ENCODE measurements at places on chromosomes 12 and 14. TPM values are rescaled to one million over a fixed set of nuclear protein-coding genes. Genes with fewer than 3 reads are reported as not detected.

The CCER1 gene
- not detected for total RNA-seq

The CATSPERB gene
- total RNA-seq: 0.11 TPM

The NPAS3 gene
- not detected for total RNA-seq

The SLC7A8 gene
- total RNA-seq: 6.7 TPM

The HOXC12 gene
- not detected for total RNA-seq

The LRTM2 gene
- not detected for total RNA-seq

The UNG gene
- total RNA-seq: 38.6 TPM

DNA sequence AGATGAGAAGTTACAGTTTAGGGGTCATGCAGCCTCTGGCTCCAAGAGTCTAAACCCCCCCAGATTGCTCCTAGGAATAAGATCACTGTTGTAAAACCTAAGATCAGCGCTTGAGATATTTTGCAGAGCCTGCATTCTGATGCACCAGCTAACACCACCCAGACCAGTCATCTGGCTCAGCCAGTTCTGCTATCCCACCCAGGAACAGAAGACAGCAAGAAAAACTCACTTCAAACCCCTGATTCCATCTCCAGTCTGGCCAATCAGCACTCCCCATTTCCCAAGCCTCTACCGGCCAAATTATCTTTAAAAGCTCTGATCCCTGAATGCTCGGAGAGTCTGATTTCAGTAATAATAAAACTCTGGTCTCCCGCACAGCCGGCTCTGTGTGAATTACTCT, 158.6 kb downstream of the ZNF664 start:
- peaks cover 5% of the 10 kb centered on the region for H3K27me3 ChIP-seq
- no peak for DNase-seq
- H3K4me3 ChIP-seq: no peak overlapping the region
- H3K4me1 ChIP-seq: no peaks in the 10 kb centered on the region
- no peak overlapping the region for H3K27ac ChIP-seq

GRCh38 chr14:83706231-83706954, 1823.6 kb upstream of the FLRT2 start:
- H3K36me3 ChIP-seq: no peaks in the 10 kb centered on the region
- no peak overlapping the region for H3K4me3 ChIP-seq
- H3K27me3 ChIP-seq: no peaks in the 10 kb centered on the region
- H3K27ac ChIP-seq: no peak overlapping the region
- H3K4me1 ChIP-seq: no peaks in the 10 kb centered on the region

DNA sequence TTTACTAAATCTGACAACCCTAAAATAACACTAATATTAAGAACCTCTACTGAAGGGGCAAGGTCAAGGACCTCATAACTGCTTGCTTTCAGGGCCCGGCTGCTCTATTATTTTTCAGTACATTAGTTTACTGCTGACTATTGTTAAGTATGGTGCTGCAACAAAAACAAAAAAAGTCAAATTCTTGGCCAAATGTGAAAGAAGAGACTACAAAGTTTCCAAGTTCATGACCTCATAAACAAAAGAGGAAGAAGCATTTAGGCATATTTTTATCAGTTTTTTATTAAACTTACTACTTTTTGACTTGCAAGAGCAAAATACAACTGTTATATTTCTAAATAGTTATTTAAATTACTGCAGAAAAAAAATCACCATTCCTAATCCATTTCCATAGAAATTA, 109.8 kb upstream of the GPHB5 start:
- H3K4me3 ChIP-seq: no peak overlapping the region
- H3K27ac ChIP-seq: no peak overlapping the region
- no peaks in the 10 kb centered on the region for H3K27me3 ChIP-seq

DNA sequence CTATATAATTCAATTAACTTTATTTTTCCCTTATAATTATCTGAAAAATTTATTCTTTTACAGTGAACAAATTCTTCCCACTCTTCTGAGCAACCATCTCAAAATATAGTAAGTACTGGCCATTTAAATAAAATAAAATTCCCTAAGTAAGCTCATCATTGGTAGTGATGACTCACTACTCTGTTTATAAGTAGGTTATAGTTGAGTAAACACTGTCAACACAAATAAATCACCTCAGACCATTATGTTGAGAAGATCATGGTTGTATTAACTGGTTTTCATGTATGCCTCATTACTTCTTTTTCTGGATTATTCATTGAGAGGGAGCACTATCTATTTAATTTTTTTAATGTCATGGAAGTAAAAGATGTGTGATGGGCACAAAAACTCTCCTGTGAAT, 220.5 kb downstream of the SEC23A start:
- H3K4me3 ChIP-seq: no peak overlapping the region
- H3K27me3 ChIP-seq: peaks cover 16% of the 10 kb centered on the region
- no peak overlapping the region for H3K27ac ChIP-seq
- DNase-seq: peak; percentile 4
- no peaks in the 10 kb centered on the region for H3K36me3 ChIP-seq
- H3K4me1 ChIP-seq: no peaks in the 10 kb centered on the region

DNA sequence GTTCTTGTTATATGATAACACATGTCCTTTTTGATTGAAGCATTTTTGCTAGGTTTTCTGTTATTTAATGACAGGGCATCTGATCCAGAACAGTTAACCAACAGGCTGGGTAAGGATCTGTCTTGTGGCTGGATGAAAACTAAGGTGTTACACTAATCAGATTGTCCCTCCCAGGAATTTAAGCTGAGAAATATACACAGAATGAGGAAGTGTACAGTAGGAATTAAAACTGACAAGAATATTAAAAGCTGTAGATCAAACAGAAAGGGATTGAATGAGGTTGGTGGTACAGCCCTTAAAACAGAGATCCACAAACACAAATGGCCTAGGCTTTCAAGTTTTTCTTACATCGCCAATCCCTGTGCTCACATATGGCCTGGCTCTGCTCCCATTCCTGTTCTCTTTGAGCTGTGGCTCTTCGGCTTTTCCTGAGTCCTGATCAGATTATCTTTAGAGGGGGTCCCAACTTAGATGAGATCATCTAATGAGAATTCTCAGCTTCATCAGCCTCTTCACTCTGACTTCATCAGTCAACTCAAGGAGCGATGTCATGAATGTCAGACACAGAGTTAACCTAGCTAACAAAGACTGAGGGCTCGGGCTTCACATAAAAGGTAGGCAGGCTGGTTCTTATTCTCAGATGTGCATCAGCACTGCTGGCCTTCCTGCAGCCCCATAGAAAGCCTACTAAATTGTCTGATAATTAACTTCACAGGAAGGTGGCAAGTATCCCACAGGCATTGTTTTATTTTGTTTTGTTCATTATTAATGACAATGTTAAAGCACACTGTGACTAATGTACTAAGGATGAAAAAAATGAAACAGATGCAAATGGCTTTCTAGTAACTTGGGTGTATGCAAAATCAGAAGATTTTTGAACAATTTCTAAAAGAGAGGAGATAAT, 11.4 kb downstream of the PYGL start:
- H3K27me3 ChIP-seq: no peaks in the 10 kb centered on the region
- peaks cover 45% of the 10 kb centered on the region for H3K4me1 ChIP-seq
- no peak overlapping the region for H3K27ac ChIP-seq

- peak; percentile 88 for DNase-seq
- H3K27ac ChIP-seq: peak overlapping the region; percentile 22
- no peaks in the 10 kb centered on the region for H3K36me3 ChIP-seq
Observed at GRCh38 chr12:88650715-88651114, 70.4 kb upstream of the KITLG start.

GRCh38 chr14:68308726-68309520, 483.9 kb downstream of the ZFP36L1 start:
- no peak overlapping the region for H3K4me3 ChIP-seq
- peak; percentile 10 for DNase-seq
- H3K27ac ChIP-seq: no peak overlapping the region
- no peaks in the 10 kb centered on the region for H3K36me3 ChIP-seq
- H3K4me1 ChIP-seq: peaks cover 11% of the 10 kb centered on the region

- no peaks in the 10 kb centered on the region for H3K36me3 ChIP-seq
- H3K4me1 ChIP-seq: peaks cover 34% of the 10 kb centered on the region
- DNase-seq: no peak
- H3K4me3 ChIP-seq: no peak overlapping the region
- no peaks in the 10 kb centered on the region for H3K27me3 ChIP-seq
Observed at GRCh38 chr14:61645247-61645646, 50.1 kb upstream of the HIF1A start.

DNA sequence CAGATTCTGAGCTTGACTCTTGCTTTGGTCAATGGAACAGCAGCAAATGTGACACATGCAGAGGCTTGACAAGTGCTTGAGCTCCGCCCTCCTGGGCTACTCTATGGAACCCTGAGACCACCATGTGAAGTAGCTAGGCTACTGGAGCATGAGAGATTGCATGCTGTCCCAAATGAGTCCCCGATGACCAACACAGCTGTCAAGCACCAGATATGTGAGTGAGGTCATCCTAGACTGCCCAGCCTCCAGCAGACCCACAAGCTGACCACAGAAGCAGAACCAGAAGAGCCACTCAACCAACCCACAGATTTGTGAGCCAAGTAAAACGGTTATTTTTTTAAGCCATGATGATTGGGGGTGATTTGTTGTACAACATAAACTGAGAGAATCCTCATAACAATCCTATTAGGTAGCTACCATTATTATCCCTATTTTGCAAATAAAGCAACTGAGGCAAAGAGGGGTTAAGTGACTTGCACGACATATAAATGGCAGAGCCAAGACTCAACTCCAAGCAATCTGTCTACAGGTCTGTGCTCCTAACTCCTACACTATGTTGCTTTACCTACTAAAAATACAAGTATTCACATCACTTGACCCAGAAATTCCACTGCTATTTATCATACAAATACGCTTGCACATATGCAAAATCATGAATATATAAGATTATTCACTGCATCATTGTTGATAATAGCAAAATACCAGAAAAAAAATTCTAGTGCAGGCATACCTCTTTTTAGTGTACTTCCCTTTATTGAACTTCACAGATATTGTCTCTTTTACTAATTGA, 136.2 kb downstream of the NDUFA12 start:
- H3K27ac ChIP-seq: no peak overlapping the region
- H3K36me3 ChIP-seq: no peaks in the 10 kb centered on the region
- H3K27me3 ChIP-seq: peaks cover 38% of the 10 kb centered on the region
- no peaks in the 10 kb centered on the region for H3K4me1 ChIP-seq

DNA sequence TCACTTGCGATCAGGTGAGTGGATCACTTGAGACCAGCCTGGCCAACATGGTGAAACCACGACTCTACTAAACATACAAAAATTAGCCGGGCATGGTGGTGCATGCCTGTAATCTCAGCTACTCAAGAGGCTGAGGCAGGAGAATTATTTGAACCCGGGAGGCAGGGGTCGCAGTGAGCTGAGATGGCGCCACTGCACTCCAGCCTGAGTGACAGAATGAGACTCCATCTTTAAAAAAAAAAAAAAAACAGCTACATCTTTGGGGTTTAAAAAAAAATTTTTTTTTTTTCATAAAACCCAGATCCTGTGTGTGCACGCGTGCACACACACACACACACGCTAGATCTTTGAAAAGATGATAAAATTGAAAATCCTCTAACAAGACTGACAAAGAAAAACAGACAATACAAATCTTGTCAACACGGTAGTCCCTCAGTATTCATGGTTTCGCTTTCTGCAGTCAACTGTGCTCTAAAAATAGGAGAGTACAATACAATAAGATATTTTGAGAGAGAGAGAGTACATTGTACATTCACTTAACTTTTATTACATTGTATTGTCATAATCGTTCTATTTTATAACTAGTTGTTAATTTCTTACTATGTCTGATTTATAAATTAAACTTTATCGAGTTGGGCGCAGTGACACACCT, 295.3 kb upstream of the RGS6 start:
- peaks cover 29% of the 10 kb centered on the region for H3K36me3 ChIP-seq
- H3K4me1 ChIP-seq: no peaks in the 10 kb centered on the region
- H3K27me3 ChIP-seq: no peaks in the 10 kb centered on the region
- no peak overlapping the region for H3K27ac ChIP-seq
- no peak overlapping the region for H3K4me3 ChIP-seq

- peaks cover 21% of the 10 kb centered on the region for H3K4me1 ChIP-seq
- H3K36me3 ChIP-seq: no peaks in the 10 kb centered on the region
- H3K27me3 ChIP-seq: no peaks in the 10 kb centered on the region
- no peak overlapping the region for H3K27ac ChIP-seq
Observed at GRCh38 chr12:90510948-90511347, 444.0 kb downstream of the CCER1 start.

- H3K27me3 ChIP-seq: no peaks in the 10 kb centered on the region
- H3K27ac ChIP-seq: no peak overlapping the region
- peaks cover 8% of the 10 kb centered on the region for H3K36me3 ChIP-seq
- no peak overlapping the region for H3K4me3 ChIP-seq
Observed at GRCh38 chr14:34817768-34818167, 57.4 kb downstream of the BAZ1A start.

GRCh38 chr14:54275997-54276725, 120.6 kb upstream of the CDKN3 start:
- no peaks in the 10 kb centered on the region for H3K27me3 ChIP-seq
- H3K4me1 ChIP-seq: no peaks in the 10 kb centered on the region
- no peak overlapping the region for H3K27ac ChIP-seq
- H3K36me3 ChIP-seq: no peaks in the 10 kb centered on the region

GRCh38 chr14:23057757-23058653, 685 bp upstream of the CDH24 start:
- no peaks in the 10 kb centered on the region for H3K27me3 ChIP-seq
- H3K4me1 ChIP-seq: peaks cover 24% of the 10 kb centered on the region
- DNase-seq: peak; percentile 89
- H3K4me3 ChIP-seq: peak overlapping the region; percentile 72
- peak overlapping the region; percentile 39 for H3K27ac ChIP-seq

- no peaks in the 10 kb centered on the region for H3K27me3 ChIP-seq
Observed at GRCh38 chr12:75483431-75483830, 2.9 kb downstream of the GLIPR1 start.

GRCh38 chr14:104444159-104445030, 135.2 kb upstream of the C14orf180 start:
- H3K4me1 ChIP-seq: no peaks in the 10 kb centered on the region
- no peaks in the 10 kb centered on the region for H3K27me3 ChIP-seq
- H3K4me3 ChIP-seq: no peak overlapping the region
- no peak overlapping the region for H3K27ac ChIP-seq

GRCh38 chr12:84874125-84874824, 38.3 kb downstream of the SLC6A15 start:
- no peaks in the 10 kb centered on the region for H3K36me3 ChIP-seq
- no peaks in the 10 kb centered on the region for H3K27me3 ChIP-seq
- no peaks in the 10 kb centered on the region for H3K4me1 ChIP-seq

DNA sequence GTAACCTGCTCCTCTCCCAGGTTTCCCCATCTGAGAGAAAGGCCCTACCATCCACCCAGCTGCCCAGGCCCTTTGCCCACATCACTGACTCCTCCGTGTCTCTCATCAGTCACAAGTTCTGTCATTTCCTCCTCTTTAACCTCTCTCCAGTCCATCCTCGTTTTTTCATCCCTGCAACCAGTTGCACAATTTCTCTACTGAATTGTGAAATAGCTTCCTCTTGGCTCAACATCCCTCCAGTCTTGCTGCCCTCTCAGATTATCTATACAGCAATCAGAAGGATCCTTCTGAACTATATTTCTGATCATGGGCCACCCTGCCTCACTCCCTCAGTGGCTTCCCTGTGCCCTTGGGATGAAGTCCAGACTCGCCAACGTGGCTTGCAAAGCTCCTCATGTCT, 6.8 kb downstream of the FAM161B start:
- no peak overlapping the region for H3K4me3 ChIP-seq
- H3K4me1 ChIP-seq: peaks cover 12% of the 10 kb centered on the region
- peak; percentile 87 for DNase-seq
- H3K27ac ChIP-seq: peak overlapping the region; percentile 51
- no peaks in the 10 kb centered on the region for H3K36me3 ChIP-seq

- no peak overlapping the region for H3K4me3 ChIP-seq
- no peak for DNase-seq
- no peaks in the 10 kb centered on the region for H3K36me3 ChIP-seq
Observed at GRCh38 chr12:3364661-3365462, 126.1 kb upstream of the PRMT8 start.
